NT2/D1 (cell line): ENCODE measurements at places on chromosomes 16 and 17.
A peak's percentile ranks its signal among the peaks of the same experiment; 100 is the strongest.

GRCh38 chr16:90047714-90048346 is 28.6 kb upstream of the DBNDD1 start:
- no peak for DNase-seq

DNA sequence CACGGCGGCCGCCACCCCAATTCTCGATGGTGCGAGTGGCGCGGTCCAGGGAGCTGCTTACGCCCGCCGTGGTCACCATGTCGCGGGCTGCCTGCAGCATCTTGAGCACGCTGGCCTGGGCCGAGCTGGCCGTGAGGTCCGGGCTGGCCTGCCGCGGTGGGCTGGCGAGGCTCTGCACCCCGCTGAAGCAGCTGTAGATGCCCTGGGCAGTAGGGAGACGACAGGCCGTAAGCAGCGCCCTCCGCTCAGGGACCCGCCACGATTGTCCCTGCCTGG is 16.4 kb downstream of the GRIN2C start:
- no peak for DNase-seq

GRCh38 chr16:73159296-73159695 is 111.4 kb upstream of the ZFHX3 start:
- DNase-seq: no peak

DNA sequence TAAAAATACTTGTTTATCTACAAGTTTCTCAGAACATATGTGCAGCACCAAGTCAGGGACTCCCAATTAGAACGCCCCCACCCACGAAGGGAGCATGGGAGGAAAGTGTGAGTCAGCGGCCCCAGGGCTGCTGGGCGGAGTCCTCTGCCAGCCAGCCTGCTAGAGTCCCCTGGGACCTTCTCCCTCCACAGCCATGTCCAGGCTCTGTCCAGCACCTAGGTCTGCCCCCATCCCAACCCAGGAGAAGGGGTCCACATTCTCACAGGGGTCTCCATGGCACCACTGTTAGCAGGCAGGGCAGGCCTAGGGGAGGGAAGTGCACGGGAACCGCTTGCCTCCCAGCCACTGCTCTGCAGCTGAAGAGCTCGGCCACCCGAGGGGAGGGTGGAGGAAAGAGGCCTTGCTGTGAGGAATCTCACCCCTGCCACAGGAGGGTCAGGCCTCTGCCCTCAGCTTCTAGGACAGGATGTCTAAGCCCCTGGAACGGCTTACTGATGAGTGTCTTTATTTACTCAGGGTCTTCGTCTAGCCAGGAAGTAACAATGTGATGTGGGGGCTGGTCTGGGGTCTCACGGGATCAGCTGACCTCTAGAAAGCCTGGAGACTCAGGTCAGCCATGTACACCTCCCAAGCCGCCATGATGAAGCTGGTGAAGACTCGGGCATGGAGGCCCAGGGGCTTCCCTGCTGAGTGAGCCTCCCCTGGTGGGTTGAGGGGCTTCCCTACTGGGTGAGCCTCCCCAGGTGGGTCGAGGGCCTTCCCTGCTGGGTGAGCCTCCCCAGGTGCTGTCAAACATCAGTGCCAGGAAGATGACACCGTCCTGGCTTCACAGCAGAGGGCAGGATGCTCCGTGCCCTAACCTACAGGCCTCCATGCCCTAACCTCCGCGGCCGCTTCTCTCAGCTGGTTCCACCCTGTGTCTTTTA is 190.3 kb downstream of the RBFOX3 start:
- no peak for DNase-seq

DNA sequence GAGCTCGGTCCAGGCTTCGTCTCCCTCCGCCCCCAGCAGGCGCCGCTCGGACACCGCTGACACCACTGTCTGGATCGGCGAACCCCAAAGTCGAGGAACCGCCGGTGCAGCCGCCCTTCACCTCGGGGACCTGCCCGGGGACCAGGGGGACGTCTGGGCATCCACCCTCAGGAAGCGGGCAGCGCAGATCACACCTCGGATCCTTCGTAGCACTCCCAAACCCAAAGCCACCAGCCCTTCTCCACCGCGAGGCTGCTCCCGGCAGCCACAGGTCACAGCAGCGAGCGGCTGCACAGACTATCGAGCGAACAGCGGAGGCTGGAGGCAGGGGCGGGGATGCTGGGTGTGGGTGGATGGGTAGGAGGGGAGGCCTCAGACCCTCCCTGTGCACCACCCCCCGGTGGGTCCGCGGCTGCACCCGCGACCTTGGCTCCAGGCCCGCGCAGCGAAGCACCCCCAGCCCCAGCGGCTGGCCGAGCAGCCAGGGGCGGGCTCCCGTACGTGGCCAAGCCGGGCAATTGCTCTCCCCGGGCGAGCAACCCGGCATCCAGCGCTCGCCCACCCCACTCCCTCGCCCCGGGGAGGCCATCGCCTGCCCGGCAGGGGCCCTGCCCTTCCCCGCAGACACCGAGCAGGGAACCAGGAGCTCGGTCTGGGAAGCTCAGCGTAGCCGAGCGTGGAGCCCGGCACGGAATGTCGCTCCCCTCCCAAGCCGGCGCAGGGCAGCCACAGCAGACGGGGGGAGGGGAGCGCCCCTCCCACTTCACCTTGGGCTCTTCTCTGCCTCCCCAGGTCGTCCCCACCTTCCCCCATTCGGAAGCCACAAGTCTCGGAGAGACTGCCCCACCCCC is 1.0 kb downstream of the SDK2 start:
- DNase-seq: no peak

- DNase-seq: no peak
Measured at GRCh38 chr16:2432801-2433505, 3.7 kb downstream of the CCNF start.

DNA sequence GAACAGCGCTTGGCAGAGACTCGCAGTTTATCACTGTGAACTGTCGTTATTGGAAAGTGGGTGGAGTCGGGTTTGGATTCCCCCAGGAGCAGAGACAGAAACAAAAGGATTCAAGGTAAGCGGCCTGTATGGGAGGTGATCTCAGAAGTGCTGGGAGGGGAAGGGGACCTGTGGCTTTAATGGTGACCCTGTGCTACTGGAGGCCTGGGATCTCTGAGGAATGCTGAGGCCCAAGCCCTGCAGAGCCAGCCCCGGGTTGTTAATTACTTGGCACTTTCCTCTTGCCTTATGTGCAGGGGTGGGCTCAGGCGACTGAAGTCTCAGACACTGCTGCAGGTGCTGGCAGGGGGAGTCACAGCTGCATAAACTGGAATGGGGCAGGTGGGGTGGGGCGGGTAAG is 27.4 kb downstream of the IRF8 start:
- DNase-seq: no peak

- no peak for DNase-seq
Measured at GRCh38 chr17:55487695-55488432, 23.4 kb downstream of the SMIM36 start.

- no peak for DNase-seq
Measured at GRCh38 chr17:82267575-82268379, 5.7 kb downstream of the CSNK1D start.

DNA sequence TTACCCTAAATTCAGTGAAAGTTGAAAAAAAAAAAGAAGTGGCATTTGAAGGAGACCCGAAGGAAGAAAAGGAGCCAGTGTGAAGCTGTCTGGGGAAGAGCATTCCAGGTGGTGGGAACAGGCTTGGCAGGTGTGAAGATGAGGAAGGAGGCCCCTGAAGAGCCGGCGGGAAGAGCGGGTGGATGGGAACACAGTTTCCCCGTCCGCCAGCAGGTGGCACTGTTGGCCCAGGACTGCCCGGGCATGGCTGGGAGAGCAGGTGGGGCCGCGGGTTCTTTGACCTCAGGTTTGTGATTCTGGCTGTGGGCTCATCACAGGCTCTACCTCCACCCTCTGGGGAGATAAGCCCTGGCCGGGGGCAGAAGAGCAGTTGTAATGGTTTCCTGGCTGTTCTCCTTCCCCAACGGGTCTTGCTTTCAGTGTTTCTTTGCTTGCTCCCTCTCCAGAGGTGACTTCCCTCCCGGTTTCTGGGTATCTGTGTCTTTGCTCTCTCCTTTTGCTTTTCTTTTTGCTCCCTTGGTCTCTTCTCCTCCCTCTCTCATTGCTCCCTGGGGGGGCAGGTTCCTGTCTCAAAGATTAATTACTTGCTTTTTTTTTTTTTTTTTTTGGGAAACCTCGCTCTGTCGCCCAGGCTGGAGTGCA is 32.3 kb downstream of the RAP1GAP2 start:
- peak; percentile 54 for DNase-seq

DNA sequence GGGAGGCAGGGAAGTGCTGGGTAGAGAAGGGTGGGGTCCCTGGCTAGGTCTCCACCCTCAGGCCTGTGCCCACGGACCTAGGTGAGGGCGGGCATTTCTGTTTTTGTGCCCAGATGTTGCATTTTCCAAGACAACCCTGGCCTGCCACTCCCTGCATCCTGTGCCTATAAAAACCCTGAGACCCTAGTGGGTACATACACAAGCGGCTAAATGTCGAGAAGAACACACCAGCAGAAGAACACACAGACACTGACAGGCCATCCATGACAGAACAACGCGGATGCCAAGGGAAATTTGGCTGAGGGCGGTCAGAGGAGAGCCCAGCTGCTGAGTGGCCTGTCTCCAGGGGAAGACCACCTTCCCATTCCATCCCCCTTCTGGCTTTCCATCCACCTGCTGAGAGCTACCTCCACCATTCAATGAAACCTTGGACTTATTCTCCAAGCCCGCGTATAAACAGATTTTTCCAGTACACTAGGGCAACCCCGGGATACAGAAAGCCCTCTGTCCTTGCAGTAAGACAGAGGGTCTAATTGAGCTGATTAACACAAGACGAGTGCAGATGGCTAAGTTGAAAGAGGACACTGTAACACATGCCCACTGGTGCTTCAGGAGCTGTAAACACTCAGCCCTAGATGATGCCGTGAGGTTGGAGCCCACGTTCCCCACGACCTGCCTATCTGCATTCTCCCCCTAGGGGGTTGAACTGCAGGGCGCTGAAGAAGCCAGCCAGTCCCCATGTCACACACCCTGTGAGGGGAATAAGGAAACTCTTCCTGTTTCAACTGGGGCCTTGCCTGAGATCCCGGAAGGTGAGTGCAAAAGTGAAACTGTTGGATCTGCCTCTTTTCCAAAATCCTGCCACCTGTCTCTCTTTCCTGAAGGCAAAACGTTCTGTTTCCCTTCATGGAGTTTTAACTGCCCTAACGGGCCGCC is 147.2 kb upstream of the COX10 start:
- DNase-seq: no peak

GRCh38 chr17:69164206-69164605 is 22.5 kb upstream of the ABCA6 start:
- no peak for DNase-seq
